ENCODE measurements at places on chromosomes 6 and 20.

DNA sequence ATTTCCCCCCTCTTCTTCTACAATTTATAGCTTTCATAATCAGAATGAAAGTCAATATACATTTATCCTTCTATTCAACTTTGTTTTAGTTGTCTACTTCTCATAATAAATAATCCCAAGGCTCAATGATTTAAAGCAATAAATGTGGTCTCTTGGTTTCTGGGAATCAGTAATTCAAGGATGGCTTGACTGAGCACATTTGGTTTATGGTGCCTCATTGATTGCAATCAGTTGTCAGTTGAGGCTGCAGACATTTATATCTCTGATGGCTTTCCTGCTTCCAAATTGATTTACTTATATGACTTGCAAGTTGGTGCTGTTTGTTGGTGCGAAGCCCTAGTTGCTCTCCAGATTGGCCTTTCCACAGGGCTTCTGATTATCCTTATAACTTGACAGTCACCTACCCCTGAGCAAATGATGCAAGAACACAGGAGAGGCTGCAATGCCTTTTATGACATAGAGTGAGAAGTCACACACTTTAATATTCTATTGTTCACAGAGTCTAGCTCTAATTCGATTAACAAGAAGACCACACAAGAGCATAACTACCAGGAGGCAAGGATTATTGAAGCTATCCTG is 2.7 kb upstream of the CRISP1 start:
- no peak for DNase-seq

DNA sequence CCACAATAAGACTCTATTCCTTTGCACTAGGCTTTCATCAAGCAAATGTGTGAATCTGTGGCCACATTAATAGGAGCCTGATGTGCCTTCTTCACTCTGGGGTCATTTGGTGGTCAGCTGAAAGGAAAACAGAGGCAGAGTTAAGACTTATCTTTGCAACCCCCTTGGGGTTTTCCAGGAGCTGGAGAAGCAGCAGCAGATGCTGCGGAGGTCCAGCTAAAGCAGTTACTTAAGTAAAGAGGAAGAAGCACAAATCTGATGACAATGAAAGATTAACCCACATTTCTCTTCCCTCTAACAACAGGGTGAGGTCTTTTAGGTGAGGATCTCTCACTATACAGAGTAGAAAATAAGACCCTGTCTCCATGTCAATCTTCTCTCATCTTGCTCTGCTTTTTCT is 45.4 kb upstream of the QKI start:
- DNase-seq: no peak

GRCh38 chr6:165663377-165663735 is 315 bp upstream of the PDE10A start:
- no peak for DNase-seq

GRCh38 chr6:53944543-53944942 is 149.7 kb downstream of the LRRC1 start:
- DNase-seq: no peak

DNA sequence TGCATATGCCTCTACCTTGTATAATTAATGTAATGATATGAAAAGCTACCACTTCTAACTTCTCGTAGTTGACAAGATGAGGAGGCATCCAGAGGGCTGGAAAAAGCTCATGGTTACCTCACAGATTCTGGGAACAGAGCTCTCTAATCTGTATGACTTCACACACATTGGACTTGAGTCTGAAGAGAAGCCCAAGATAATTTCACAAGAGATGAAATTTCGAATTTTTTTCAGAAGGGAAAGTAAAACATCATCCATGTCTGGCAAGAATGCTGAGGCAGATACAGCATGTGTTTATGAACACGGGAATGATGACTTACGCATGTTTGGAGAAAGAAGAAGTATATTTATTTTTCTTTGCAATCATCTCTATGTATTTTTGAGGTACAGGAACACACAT is 141.8 kb upstream of the TENT5A start:
- DNase-seq: no peak

- DNase-seq: no peak
Observed at GRCh38 chr6:158958504-158959386, 41.3 kb downstream of the RSPH3 start.

- DNase-seq: no peak
Observed at GRCh38 chr6:156378853-156379252, 398.3 kb upstream of the ARID1B start.

DNA sequence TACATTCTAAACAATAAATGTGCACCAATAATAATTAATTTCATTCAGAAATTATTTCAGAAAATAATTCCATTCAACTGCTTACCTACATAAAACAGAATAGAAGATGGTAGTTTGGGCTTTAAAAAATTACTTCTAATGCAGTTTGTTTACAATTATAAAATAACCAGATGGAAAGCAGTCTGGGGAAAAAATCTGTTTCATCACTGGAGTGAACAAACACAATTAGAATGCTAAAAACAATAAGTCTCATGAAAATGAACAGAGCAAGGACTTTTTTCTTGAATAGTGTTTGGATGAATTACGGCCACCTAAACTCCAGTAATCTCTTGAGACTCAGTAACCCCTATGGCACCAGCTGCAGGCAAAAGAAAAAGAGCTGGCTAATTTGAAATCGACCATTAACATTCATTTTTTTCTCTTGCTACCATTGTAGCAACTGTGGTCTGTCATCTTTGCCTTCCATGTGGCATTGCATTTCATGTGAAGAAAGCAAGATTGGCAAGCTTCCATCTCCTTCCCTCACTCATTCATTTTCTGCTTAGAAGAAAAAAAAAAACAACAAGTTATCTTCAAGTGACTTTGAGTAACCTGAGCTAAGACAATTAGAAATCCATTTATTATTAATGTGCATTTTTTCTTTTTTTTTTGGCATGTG is 88.4 kb upstream of the CEP85L start:
- no peak for DNase-seq

DNA sequence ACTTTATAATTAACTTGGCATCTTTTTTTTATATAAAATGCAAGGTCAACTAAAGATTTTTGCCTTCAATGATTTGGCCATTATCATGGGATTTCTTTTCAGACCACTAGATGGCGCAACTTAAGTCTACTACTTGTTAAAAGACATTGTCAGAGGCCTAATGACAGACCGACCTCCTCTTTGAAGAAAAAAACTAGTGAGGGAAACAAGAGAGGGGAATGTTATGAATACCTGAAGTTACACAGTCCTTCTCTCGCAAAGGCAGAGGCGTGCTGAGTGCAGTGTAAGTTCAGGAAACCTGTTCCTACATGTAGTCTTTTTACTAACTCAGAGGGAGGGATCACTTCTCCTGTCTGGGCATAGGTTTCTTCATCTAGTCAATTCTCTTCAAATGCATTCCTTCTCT is 9.3 kb downstream of the TRAPPC3L start:
- peak; percentile 62 for DNase-seq

- no peak for DNase-seq
Observed at GRCh38 chr6:129992881-129993280, 25.5 kb upstream of the L3MBTL3 start.

GRCh38 chr6:95685822-95686221 is 108.5 kb downstream of the MANEA start:
- DNase-seq: no peak

- DNase-seq: no peak
Observed at GRCh38 chr6:36897609-36898008, 11.9 kb downstream of the C6orf89 start.

DNA sequence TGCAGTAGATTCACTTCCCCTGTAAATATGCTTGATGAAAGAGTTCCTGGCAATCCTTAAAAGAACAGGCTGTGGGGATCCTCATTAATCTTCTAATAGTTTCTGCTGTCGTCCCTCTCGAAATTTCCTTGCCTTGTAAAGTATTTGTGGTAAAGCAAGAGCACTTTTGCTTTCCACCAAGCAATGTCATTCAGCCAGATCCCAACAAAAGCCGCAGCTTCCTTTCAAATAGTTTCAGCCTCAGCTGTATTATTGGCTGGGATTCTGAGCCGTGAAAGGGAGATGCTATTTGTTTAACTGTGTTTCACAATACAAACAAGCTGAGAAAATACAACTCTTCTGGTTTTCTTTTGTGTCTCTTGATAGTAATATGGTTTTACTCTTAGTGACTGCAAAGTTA is 48.9 kb upstream of the EPHA7 start:
- DNase-seq: no peak

GRCh38 chr6:139003751-139004150 is 15.7 kb upstream of the REPS1 start:
- DNase-seq: no peak

GRCh38 chr6:169791721-169792131 is 40.3 kb downstream of the ERMARD start:
- DNase-seq: no peak

All from HFFc6 (cell line).